Activated T-helper 9 cell treated with anti-CD3 and anti-CD28 coated beads, Interleukin-2, amount 50 U/mL, for 16 hours (primary cell): ENCODE measurements at places on chromosomes 3 and 15.
A peak's percentile ranks its signal among the peaks of the same experiment; 100 is the strongest.

- DNase-seq: no peak
Observed at GRCh38 chr3:61608711-61609110, 47.3 kb downstream of the PTPRG start.

GRCh38 chr15:63945007-63945788 is 101.1 kb downstream of the DAPK2 start:
- DNase-seq: peak; percentile 39

DNA sequence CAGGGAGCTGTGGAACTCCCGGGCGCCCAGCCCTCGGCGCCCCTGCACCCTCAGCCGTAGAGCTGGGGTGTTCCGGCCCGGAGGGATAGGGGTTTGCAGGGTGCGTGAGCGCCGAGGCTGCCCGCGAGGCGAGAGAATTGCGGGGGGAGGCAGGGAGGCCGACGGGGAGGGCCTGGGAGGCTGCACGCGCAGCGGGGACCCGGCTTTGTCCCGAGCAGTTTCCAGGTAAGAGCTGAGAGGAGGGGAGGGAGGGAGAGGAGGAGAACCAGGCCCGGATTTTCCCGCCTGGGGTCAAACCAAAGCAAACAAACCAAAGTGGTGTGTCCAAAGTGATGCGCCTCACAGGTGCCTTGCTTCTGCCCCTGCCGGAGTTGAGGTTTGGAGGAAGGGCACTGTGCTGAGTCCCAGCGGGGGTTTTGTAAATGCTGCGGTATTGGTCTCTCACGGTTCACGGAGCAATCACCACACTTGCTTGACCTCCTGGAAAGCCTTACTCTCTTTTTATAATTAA is 146.4 kb downstream of the TJP1 start:
- DNase-seq: no peak

DNA sequence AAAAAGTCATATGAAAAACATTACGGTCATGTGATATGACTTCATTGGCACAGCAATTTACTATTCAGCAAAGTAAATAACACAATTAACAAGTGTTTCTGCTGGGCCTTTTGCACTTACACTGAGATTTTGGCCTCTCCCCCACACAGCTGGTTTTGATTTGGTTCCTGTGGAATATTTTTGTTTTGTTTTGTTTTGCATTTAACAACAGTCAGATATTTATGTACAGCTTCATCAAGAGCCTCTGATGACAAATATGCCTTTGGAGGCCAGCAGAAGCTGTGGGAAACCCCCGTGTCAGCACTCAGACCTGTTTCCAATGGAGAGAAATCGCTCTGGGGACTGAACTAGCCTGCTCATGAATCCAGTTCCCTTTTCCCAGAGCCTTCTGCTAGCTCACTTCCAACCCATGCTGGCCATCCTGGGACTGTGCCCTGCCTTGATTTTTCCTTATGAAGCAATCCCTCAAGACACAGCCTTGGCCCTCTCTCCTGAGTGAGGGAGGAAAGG is 161.9 kb downstream of the ATG7 start:
- DNase-seq: no peak

DNA sequence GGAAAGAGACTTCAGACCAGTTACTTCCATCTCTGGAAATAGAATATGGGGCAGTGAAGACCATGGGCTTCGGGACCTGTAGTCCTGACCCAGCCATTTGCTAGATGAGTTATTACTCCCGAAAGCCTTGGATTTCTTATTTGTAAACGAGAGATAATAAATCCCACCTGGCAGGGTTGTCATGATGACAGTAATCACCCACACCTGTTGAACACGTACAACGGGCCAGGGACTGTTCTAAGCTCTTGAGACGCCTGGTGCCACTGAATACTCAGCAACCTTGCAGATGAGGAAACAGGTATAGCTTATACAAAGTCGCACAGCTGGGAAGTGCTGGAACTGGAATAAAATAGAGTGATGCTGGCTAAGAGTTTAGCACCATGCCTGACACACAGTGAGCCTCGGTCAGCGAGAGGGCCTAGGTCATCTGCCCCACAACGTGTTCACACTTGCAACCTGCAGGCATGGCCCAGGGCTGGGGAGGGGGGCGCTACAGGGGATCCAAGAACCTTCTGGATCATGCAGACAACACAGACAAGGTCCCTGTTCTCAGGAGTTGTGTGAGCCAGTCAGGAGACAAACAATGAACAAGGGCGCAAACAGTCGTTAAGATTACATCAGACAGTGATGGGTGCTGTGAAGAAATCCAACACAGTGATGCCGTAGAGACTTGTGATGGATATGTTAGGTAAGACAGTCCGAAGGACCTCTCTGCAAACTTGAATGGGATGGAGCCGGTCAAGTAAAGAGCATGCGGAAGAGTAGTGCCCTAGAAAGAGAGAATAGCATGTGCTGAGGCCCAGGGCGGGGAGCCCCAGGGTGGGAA is 89.2 kb downstream of the CORO2B start:
- DNase-seq: no peak

GRCh38 chr15:42348083-42348482 is 11.2 kb upstream of the CAPN3 start:
- DNase-seq: no peak
